Activated CD4-positive, alpha-beta T cell treated with anti-CD3 and anti-CD28 coated beads, Interleukin-2, amount 10 ng/mL, durations not matched to agents 24 days and 14 days (primary cell): ENCODE measurements at places on chromosomes 12 and 14.
A peak's percentile ranks its signal among the peaks of the same experiment; 100 is the strongest.

DNA sequence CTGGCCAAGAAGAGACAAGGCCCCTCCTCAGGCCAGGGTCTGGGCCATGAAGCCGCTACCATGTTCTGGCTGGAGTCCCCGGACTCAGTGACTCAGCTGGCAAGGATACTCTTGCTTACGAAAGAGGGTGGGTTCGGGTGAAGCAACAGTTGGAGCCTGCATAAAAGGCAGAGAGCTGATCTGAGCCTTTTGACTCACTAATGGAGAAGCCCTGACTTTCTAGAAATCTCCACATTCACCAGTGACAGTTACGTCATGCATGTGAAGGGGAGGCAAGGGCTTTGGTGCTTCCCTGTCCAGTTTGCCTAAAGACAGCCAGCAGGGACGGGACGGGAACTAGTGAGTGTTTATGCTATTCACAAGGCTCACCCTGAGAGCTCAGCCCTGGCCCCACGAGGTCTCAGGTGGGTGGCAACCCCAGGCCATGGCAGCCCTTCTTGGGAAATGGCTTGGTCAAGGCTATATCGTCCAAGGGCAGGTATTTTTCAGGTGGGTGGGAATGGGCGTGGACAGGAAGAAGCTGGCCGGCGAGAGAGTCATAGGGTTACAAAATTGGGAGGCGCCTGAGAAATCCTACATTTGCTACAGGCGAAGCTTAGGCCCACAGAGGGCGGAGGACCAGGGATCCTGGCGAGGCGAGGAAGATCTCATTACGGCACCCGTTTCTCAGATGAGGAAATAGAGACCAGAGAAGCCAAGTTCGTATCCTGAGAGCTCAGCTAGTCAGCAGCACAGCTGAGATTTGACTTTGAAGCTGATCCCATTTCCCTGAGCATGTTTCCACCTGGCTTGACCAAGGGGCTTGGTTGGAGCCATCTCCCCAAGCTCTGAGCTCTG, 314.6 kb downstream of the BCL11B start:
- DNase-seq: no peak

DNA sequence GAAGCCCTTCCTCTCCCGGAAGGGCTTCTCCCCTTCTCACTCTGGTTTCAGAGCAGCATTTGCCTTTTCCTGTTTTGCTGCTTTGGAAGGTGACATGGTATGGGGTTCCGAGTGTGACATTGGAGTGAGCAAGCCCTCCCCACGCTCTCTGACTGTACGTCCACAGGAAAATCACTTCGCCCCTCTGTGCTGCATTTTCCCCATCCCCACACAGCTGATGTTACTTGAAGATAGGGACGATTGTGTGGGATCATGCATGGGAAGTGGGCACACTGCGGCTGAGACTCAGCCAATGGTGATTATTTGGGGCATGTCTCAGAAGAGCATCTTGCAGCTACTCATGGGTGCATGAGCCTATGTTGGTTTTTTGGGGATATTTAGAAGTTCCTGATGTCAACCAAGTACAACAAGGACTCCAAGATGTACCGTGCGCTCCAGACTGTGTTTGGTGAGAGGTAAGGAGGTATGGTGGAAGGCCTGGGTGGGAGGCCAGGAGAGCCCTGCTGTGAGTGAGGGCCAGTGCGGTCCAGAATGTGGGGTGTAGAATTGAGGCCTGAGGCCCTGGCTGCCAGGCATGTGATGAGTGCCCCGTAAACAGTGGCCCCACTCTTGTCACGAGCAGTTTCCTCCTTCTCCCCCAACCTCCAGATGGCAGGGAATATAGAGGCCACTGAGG, 15.1 kb downstream of the CYP46A1 start:
- DNase-seq: no peak

DNA sequence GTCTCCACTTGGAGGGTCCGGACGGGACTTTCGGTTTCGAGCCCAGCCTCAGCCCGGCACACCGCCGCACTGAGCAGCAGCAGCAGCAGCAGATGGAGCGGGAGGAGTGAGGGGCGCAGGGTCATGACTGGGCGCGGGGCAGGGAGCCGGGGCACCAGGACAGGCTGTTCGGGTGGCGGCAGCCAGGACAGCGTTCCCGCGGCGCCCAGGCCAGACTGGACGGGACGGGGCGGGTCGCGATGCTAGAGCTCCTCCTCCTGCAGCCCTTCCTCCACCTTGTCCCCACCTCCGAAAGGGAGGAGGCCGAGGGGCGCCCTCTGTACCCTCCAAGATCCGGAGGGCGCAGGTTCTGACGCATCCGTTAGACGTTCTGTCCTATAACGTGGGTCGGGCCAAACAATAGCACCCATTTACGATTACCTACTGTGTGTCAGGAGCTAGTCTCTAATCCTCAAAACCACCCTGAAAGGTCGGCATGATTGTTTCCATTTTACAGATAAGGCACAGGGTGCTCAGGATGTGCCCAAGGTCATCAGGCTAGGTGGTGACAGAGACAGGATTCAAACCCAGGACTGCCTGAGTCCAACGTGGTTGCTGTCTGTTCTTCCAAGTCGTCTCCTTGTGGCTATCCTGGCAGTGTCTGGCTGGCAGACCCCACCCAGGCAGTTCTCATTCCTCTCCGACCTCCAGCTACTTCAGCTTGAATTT, at the start of gene FKBP11:
FKBP11 (minus strand) TSS at position 189 of the 708 bp plus-strand sequence; CDS start at position 125, 64 bp downstream.
- DNase-seq: peak; percentile 89

- DNase-seq: no peak
Observed at GRCh38 chr12:100860611-100861010, 66.0 kb downstream of the ANO4 start.

GRCh38 chr14:35750202-35750904, 58.7 kb downstream of the RALGAPA1 start:
- DNase-seq: no peak

GRCh38 chr12:107349008-107349747, 255.8 kb upstream of the CRY1 start:
- DNase-seq: no peak

DNA sequence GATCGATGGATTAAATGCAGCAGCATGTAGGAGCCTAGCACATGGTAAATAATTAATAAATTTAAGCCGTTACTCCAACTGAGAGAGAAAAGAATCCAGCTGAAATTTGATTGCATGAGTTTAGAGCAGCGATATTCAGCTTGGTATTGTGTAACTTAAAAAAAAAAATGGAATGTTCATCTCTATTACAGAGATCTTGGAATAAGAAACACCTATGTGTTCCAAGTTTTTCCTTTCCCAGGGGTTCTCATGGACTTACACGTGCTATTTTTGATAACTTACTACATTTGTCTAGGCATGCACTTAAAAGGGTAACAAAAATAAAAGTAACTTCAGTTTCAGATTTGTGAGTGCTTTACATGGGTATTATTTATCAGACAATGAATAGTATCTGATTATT, 122.8 kb downstream of the RASSF9 start:
- DNase-seq: no peak

GRCh38 chr14:32377046-32377646, 48.0 kb downstream of the AKAP6 start:
- DNase-seq: no peak

DNA sequence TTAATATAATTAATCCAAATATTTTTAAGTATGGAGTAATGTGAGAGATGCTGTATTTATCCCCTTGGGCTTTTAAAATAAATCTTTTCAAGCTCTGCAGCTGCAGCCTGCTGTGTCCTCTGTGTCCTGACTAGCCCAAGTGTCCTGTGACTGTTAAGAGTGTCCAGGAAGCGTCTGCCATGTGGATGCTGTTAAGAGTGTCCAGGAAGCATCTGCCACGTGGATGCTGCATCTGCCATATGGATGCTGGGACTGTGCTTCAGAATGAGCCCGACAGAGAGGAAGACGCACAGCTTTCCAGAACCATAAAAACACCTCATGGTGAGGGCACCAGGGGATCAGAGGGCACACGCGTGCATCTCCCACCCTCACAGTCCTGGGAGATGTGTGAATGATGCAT, 307.2 kb downstream of the ADGRD1 start:
- no peak for DNase-seq

GRCh38 chr12:49086116-49086515, 8.5 kb downstream of the DHH start:
- no peak for DNase-seq

GRCh38 chr12:115872919-115873357, 404.6 kb downstream of the MED13L start:
- DNase-seq: no peak

GRCh38 chr12:48192861-48193260, 9.4 kb downstream of the CCDC184 start:
- DNase-seq: peak; percentile 26

DNA sequence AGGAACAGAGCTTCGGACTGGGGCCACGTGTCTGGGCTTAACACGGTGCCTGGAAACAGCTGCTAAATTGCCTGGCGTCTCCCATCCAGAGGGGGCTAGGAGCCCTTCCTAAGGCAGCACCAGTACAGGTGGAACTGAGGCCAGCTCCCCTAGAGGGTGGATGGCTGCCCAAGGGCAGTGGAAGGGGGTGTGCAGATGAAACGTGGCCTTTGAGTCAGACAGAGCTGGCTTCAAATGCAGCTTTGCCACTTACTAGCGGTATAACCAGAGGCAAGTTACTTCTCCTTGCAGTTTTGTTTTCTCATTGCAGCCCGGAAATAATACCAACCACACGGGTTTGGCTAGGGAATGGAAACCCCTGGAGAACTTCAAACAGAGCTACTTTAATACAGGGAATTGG, 59.3 kb upstream of the SLC24A4 start:
- DNase-seq: no peak

- DNase-seq: no peak
Observed at GRCh38 chr12:123942238-123942653, 30.4 kb downstream of the CCDC92 start.

DNA sequence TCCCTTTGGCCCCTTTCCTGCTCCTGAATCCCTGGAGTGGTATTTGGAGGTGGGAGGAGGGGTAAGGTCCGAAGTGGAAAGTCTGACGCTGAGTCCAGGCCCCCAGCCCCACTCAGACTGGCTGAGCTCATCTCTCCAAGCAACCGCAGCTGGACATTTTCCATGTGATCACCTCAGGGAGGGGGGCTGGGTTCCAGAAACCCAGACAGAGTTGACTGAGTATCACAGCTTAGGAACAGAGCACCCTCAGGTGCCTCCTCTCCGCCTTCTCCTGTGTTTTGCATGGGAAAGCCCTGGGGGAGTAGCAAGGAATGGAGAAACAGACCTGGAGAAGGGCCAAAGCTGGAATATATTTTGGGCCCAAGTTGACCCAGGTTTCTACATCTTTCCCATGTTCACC, 8.0 kb upstream of the ITGA5 start:
- DNase-seq: no peak

DNA sequence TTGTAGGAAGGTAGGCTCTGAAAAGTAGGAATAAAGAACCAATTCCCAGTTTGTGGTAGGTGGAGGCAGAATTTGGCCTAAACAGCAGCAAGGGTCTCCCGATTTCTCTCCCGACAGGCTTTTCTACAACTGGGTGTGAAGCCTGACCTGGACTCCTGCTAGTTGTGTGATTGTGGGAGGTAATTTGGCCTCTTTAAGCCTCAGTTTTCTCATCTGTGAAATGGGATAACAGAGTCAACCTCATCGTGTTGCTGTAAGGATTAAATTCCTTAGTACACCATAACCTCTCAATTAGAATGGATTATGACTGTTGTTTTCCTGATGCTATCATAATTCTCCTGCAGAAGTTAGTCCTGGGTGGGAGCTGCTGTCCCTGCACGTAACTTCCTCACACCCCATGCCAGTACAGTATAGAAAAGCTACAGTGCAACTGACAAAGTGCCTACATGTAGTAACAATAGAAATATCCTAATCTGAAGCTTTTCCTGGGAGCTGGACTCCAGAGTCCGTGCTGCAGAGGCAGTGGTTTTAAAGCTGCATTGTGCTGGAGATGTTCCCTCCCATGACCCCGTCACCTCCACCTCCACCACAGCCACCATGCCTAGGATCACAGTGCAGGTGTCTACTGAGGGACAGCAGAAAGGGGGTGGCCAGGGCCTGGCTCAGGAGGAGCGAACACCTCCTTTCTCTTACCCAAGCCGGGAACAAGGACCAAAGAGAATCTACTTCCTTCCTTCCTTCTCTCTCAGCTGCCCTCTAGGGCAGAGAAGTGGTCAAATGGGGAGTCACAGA, 76.5 kb downstream of the FBXL14 start:
- no peak for DNase-seq

GRCh38 chr14:75279763-75280290, 1.2 kb downstream of the FOS start:
- no peak for DNase-seq

DNA sequence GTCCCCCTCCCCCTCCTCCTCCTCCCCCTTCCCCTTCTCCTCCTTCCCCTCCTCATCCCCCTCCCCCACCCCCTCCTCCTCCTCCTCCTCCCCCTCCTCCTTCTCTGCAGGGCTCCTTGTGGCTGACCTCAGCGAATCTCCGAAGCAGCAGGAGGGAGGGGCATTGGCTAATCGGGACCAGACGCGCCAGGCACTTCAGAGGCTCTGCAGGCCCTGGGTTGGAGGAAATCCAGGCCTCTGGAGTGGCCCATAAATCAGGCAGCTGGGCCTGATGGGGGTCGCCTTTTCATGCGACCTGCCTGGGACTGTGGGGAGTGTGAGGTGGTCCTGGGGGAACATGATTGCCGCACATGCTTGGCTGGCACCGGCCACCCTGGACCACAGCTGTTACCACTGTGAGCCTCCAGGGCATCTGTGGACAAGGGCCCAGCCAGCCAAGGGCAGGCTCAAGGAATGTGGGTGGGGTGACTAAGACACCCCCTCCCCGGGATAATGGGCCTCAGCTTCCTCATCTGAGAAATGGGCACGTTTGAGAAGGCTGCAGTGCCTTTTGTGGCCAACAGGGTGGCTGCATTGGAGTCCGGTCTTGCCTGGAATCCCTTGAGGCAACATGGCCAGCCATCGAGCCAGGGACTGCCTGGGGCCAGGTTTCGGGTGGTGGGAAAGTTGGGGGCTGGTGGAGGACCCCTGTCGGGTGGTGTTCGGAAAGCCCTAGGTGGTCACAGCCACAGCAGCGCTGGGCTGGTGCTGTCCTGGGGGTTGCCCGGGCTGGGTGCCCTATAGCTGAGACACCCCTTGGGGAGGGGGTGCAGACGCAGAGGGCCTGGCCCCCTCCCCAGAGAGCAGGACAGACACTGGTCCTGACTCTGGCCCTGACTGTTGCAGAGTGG, 12.0 kb downstream of the KIF26A start:
- DNase-seq: no peak

DNA sequence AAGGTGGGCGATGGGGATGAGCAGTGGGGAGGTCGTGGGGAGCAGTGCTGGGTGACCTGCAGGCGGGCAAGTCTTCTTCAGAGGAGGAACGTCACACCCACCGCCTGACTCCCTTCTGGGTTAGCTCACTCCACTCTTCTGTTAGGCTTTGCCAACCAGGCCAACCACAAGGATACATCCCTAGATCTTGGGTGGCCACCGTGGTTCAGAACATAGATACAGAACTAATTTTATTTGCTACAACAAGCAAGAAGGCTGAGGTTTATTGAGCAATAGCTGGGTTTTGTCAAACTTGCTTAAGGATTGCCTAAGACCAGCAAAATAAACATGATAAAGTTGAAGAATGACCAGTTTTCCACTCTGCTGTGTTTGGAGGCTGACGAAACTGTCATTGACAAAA, 109.4 kb downstream of the DACT1 start:
- DNase-seq: no peak

- DNase-seq: no peak
Observed at GRCh38 chr14:59481407-59481806, 2.8 kb downstream of the L3HYPDH start.

- DNase-seq: no peak
Observed at GRCh38 chr14:22502007-22502406, 87.0 kb downstream of the DAD1 start.
